ENCODE measurements at places on chromosomes 2 and 18.

- DNase-seq = no peak
Measured at GRCh38 chr2:159788253-159788652, 9.8 kb downstream of the CD302 start.

DNA sequence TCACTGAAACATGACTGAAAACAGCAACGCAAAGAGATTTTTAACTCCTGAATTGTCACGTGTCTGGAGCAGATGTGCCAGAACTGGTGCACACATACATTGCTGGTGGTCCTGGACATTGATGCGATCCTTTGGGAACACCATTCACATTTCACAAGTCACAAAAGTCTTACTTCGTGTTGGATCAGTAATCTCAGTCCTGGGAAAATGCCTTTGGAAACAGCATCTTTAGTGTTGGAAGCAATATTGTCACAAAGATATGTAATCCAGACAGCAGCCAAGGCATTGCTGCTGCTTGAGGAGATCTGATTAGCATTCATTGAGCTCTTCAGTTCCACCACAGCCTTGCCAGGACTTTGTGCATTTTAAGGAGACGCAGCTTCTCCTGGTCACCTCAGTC is 126.2 kb upstream of the SH3BP4 start:
- DNase-seq = no peak

DNA sequence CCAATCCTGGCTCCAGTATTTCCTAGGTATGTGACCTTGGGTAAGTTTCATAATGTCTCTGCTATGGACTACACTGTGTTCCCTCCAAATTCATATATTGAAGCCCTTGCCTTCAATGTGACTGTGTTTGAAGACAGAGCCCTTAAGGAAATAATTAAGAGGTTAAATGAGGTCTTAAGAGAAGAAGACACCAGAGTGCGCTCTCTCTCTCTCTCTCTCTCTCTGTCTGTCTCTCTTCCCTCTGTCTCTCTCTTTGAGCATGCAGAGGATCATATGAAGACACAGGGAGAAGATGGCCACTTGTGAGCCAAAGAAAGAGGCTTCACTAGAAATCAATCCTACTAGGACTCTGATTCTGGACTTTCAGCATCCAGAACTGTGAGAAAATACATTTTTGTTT is 52.2 kb downstream of the NXPH2 start:
- DNase-seq = no peak

GRCh38 chr18:77131652-77132368 is 773 bp downstream of the MBP start:
- no peak for DNase-seq

DNA sequence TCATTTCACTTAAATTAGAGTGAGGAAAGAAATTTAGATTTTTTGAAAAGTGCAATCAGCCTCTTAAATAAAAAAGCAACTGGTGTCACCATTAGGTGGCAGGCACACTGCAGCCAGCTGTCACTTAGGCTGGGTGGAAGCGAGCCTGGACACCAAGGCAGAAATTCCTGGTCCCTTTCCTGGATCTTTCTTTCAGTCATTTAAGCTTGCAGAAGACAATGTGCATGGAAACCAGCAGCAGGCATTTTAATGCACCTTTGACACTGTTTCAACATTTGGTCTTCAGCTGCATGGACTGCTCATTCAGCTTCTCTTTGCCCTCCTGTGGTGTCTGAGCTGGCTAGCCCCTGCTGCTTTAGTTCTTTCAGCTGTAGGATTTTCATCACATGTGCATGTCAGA is 61.0 kb downstream of the AQP4 start:
- no peak for DNase-seq

GRCh38 chr2:232873292-232873908 is 3.3 kb downstream of the SNORC start:
- DNase-seq = peak; percentile 65

DNA sequence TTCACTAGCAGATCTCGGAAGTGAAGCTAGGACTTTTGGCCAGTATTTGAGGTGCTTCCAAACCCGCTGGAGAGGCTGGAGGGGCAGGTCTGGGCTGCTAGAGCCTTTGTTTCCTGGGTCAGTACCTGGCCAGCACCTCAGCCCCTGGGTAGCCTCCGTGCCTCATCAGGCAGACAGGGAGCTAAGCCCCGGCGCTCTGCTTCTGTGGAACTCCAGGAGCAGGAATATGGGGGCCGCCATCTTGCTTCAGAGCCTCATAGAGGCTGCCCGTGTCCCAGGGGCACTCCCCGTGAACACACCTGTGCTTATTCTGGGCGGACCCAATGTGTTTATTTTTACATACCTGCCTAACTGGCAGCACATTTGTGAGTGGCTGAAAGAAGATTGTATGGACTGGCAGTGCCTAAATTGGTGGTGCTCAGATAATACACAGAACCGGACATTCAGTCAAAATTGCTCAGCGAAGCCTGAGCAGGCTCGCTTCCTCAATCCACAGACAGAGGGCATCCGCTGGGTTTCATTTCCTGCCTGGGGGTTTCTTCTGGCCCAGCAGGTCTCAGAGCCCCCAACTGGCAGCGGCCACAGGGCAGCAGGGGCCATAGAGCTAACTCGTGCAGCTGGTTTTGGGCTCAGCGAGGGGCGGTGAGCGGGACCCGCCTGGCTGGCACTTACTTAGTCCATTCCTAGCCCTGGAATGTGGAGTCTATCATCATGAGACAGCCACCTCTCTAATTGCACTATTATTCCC is 176.8 kb upstream of the ALKAL2 start:
- DNase-seq = no peak

DNA sequence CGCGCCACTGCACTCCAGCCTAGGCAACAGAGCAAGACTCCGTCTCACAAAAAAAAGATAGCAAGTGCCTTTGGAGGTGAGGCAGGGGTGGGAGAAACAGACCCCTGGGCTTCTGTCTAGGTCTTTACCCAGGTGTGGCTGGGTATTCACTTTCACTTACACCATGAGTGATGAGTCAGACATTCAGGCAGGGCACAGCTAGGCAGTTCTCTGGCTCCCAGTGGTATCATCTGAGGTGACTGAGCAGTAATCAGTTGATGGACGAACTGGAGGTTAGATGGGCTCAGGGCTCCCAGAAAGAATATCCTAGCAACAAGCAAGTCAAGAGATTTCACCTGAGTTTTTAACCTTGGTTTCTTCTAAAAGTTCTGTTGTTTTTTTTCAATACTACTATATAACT is 107.0 kb upstream of the RAB6C start:
- peak; percentile 50 for DNase-seq

GRCh38 chr18:70454704-70455322 is 166.0 kb downstream of the SOCS6 start:
- no peak for DNase-seq

DNA sequence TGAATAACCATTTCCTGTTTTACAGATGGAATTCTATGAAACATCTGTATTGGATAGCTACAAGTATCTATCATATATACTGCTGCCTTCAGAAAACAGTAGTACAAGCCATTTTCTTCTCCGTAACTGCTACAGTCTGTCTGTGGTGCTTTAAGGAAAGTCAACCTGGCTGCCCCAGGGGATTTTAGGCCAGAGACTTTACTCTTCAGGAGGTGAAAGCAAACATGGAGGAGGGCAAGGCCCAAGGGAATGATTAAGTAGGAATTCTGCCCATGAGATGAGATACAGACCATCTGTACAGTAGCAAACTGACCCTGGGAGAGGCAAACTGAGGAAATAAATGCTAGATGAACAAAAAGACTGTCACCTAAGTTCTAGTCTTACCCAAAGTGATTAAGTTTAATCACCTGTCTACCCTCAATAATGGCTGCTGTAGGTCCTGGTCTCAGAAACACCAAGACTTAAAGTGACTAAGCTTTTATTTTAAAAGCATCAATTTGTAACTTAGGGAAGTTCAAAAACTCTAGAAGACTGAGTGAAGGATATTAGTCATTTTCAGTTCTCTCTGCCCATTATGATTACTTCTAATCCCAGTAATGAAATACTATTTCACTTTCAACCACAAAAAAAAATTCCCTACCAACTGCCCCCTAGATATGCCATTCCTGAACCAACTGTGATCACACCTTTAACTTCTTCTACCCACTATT is 14.8 kb downstream of the MBD2 start:
- no peak for DNase-seq

GRCh38 chr2:165700531-165700930 is 93.5 kb downstream of the GALNT3 start:
- no peak for DNase-seq

- DNase-seq = no peak
Measured at GRCh38 chr2:44582363-44583008, 220.7 kb downstream of the CAMKMT start.

DNA sequence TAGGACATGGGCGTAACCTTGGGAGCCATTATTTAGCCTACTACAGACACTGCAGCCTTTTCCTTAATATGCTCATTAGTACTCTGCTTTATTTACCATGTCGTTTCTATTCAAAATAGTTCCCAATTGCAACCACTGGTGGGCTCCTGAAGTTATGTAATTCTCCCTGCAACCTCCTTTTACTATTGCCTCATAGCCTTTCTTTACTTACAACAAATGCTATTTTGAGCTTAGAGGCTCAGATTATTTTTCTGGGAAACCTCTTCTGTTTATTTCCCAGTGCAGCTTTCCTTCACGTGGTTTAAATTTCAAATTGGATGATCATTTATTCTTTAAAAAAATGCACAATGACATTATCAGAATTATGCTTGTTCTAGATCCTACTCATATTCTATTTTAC is 492.3 kb upstream of the TMEFF2 start:
- DNase-seq = no peak

DNA sequence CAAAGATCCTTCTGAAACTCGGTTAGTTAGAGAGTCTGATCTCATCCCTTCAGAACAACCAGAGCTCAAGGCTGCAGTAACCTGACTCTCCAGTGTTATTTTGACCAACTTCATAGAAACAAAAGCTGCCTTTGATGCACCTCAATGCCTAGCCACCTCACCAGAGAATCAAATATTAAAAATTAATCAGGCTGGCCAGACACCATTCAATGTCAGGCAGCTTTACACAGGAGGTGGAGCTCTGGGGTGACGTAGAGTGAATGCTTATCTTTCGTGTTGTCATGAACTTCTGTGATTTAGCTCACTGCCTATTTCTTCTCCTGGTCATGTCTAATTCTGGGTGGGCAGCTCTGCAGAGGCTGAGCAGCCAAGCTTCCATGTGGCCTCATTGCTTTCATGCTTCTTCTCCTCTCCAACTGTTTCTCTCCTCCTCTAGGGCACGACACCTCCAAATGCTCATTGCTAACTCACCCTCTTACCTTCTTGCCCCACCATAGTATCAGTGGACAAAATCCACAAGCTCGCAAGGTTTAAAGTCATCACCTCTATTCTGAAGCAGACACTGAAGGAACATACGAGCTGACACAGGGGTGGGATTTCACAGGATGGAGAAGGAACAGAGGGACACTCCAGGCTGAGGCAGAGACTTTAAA is 39.4 kb downstream of the AAK1 start:
- DNase-seq = no peak

GRCh38 chr2:74528600-74529356 is 728 bp downstream of the AUP1 start:
- DNase-seq = no peak

DNA sequence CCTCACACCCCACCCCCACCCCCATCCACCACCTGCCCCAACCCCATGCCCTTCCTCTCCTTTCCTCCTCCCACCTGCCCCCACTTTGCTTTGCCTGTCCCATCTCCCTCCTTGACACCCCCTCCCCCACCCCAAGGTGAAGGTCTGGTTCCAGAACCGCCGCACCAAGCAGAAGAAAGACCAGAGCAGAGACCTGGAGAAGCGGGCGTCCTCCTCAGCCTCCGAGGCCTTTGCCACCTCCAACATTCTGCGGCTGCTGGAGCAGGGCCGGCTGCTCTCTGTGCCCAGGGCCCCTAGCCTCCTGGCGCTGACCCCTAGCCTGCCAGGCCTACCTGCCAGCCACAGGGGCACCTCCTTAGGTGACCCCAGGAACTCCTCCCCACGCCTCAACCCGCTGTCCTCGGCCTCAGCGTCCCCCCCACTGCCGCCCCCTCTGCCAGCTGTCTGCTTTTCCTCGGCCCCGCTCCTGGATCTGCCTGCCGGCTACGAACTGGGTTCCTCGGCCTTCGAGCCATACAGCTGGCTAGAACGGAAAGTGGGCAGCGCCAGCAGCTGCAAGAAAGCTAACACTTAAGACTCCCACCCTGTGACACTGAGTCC is 3.0 kb upstream of the ATP6V1B1 start:
- DNase-seq = no peak

DNA sequence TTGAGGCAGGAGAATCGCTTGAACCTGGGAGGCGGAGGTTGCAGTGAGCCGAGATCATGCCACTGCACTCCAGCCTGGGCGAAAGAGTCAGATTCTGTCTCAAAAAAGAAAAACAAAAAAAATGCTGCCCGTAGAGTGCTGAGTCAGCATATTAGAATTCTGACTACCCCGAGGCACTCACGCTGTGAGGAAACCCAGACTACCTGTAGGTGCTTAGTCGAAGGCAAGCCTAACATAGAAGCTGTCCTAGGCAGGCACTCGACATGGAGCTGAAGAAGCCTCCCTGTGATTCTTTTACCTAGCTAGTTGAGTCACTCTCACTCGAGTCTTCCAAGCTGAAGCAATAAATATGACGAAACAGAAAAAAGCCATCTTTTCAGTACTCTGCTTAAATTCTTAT is 1323.2 kb upstream of the DDX18 start:
- no peak for DNase-seq

- DNase-seq = no peak
Measured at GRCh38 chr2:181231886-181232621, 225.1 kb upstream of the ITGA4 start.

- DNase-seq = no peak
Measured at GRCh38 chr2:149400997-149401396, 70.6 kb downstream of the LYPD6 start.

- DNase-seq = peak; percentile 79
Measured at GRCh38 chr2:218301176-218301819, 9.0 kb upstream of the TMBIM1 start.

DNA sequence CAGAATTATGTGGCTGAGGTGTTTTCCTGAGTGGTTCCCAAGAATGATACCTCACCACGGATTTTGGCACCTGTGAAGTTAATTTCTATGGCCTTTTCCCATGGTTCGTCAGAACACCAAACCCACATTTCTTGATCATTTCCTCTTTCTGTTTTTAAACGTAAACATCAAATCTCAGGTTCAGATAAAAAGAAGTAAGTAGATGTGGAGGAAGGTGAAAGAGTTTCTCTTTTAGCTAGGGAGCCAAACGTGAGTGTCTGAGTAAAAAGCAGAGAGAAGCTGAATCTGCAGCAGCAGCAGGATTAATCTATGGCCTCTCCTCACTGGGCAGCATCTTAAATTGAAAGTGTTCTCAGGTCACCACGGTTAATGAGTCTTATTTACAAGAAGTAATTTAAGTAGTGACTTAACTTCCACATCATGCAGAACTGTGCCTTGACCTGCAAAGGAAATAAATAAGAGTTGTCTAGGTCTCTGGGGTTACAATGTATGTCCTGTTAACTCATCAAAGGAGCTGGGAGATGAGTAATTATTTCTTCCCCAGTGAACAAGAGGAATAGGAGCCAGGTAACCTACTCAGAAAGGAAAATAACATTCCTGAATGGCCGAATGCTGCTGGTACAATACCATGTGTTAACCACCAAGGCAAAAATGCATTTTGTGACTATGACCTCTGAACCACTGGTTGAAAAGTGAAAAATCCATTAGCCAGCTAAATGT is 139.6 kb upstream of the NETO1 start:
- no peak for DNase-seq

GRCh38 chr2:60531701-60532133 is 21.7 kb downstream of the BCL11A start:
- no peak for DNase-seq

Measured in left forelimb (tissue), 1 donor.